ENCODE measurements at places on chromosomes 2 and 18. TPM values are rescaled to one million over a fixed set of nuclear protein-coding genes. Genes with fewer than 3 reads are reported as not detected.
A peak's percentile ranks its signal among the peaks of the same experiment; 100 is the strongest.

PTPRN gene
- polyA plus RNA-seq: 145 TPM

SKOR2 gene
- polyA plus RNA-seq: not detected

ACVR1 gene
- polyA plus RNA-seq: 14.2 TPM

GPR75 gene
- polyA plus RNA-seq: 2.2 TPM

CD226 gene
- polyA plus RNA-seq: 0.12 TPM

TEKT4 gene
- not detected for polyA plus RNA-seq

GPR155 gene
- polyA plus RNA-seq: 2.8 TPM

AFF3 gene
- polyA plus RNA-seq: 3.1 TPM

VIT gene
- polyA plus RNA-seq: 0.20 TPM

LBX2 gene
- 2.5 TPM for polyA plus RNA-seq

AQP12B gene
- polyA plus RNA-seq: 0.19 TPM

CERKL gene
- polyA plus RNA-seq: 2.2 TPM

COL5A2 gene
- 5.1 TPM for polyA plus RNA-seq

AOX1 gene
- 0.44 TPM for polyA plus RNA-seq

LAMA3 gene
- 1.8 TPM for polyA plus RNA-seq

ALPP gene
- not detected for polyA plus RNA-seq

EMILIN1 gene
- 6.2 TPM for polyA plus RNA-seq

FKBP1B gene
- polyA plus RNA-seq: 22.8 TPM

TACR1 gene
- polyA plus RNA-seq: 0.32 TPM

ANKRD53 gene
- 5.7 TPM for polyA plus RNA-seq

- DNase-seq: no peak
Observed at GRCh38 chr2:134207589-134208209, 46.2 kb upstream of the MGAT5 start.

DNA sequence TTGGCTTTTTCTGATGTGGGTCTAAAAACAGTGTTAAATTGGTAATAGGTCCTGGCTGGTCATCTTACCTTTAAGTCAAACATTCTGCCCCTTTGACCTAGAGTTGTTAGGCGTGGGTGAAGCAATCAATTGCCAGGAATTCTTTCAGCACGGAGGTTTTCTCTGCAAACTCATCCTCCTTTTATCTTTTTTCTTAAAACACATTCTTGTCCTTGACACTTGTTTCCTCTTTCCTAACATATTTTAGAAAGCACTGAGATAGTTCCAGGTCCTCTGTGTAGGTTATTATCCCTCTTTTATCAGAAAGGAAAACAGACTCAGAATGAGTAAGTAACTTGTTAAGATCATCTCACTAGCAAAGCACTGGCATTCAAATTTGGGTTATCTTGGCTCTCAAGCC lies 18.6 kb upstream of the AP1S3 start:
- no peak for DNase-seq

GRCh38 chr2:128621074-128621473 lies 302.4 kb upstream of the HS6ST1 start:
- no peak for DNase-seq

DNA sequence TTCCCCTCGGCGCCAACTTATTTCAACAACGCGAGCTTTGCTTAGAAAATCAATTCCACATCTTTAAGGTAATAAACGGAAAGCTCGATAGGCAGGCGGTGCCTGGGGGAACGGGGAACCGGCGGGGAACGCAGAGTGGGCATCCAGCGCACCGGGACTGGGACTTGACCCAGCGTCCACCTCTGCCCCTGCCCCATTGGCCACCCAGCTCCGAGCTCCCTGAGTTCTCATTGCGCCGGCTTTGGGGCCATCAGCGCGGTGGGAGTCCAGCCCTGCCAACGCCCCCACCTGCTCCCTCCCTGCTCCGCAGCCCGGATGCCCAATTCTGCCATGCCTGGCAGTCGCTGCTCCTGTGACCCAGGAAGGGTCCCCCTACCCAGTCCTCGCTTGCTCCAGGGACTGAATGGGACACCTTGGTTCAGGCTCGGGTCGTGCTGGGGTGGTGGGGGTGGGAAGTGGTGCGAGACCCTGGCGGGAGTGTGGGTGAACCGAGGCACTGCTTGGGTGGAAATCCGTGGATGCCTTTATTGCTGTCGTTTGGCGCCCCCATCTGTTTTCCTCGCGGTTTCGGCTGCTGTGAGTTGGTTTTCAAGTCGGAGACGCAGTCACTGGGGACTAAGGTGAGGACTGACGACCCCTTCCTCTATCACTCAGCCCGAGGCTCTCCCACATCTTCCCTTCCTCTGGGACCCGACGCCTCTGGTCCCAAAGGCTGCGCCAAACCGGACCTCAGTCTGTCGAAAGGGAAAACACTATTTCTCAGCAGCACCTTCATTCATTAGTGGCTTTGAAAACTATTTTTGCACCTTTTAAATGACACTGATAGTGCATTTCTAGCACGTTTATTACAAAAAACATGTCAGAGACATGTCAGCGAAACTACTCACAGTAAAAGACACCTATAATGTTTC lies 2.4 kb upstream of the EVX2 start:
- DNase-seq: peak; percentile 75

- DNase-seq: peak; percentile 52
Observed at GRCh38 chr18:49921318-49921985, 108.1 kb upstream of the ACAA2 start.

DNA sequence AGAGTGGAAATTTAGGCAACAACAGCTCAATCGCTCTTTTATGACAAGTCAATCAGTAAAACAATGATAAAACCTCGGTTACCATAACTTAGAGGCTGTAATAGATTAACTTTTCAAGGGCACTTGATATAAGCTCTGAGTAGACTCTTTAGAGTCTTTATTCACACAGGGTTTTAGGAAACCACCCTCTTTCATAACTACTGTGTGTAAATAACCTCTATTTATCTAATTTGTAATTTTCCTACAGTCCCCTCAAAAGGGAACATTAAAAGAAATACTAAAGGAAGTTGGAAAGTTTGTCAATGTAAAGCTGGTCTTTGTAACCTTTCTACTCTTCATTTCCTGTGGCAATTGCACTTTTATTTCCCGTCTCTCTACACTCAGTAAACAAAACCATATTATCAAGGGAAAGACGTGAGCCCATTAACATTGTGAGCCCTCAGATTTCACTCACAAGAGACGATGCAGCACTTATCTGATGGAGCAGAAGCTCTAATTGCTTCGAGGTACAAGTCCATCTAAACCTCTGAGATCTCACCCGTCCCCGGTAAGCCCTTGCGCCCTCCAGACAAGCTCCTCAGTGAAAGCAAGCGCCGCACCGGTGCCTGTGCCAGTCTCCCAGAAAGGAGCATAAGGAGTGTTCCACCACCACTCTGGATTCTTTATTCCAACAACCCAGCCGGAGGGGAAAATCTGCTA lies 1.1 kb upstream of the HOXD1 start:
- DNase-seq: peak; percentile 29

GRCh38 chr18:46732201-46732600 lies 24.7 kb downstream of the ST8SIA5 start:
- no peak for DNase-seq

DNA sequence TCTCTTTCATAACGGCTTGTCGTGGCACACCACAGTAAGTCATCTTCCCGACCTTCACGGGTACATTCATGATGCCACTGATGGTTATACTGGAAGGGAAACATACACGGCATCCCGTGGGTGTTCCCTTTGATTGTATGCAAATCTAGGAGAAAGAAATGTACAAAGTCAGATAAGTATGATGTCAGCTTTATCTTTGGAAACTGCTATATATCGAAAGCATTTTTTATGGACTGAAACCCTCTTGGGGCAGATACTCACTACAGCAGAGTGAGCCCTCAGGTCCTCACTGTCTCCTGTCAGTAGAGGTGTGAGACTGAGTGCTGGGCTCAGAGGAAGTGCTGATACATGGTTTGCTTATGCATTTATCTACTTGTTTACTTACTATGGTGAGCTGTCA lies 20.4 kb downstream of the PLA2R1 start:
- DNase-seq: no peak

DNA sequence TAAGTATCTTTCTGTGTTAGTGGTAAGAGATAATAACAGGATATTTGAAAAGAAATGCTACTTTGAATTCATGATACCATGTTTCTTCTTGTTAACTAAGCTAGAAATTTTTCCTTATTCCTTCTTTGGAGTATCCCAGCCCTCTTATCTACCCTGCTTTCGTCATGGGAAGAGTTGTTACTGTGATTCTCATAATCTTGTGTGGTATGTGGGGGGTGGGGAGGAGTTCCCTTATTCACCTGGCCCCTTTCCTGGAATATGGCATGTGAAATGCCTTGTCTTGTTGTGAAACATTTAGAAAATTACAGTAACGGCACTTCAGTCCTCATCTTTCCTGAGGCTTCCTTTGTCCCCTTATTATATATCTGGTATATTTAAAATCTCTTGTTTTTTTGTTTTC lies 129.9 kb downstream of the NCOA1 start:
- DNase-seq: no peak

DNA sequence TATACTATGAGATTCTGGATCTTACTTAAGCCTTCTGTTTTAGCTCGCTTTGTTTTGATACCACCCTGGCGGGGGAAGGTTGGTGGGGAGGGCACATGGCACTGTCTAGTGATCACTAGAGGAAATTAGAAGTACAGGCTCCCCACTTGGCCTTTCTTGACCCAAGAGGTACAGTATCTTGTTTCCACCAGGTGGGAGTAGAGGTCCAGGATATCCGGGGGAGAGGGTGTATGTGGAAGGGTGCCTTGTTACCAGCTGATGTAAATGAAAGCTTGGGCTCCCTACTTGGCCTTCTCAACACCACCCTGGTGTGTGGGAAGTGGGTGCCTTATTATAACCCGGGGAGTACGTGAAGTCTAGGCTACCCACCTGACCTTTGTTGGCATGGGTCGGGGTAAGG lies 7.5 kb downstream of the GALNT1 start:
- no peak for DNase-seq

GRCh38 chr2:11144077-11144737 lies 11.1 kb upstream of the SLC66A3 start:
- DNase-seq: no peak

- DNase-seq: peak; percentile 39
Observed at GRCh38 chr2:46275995-46276394, 21.2 kb upstream of the EPAS1 start.

- DNase-seq: no peak
Observed at GRCh38 chr2:27915874-27916273, 25.3 kb downstream of the BABAM2 start.

GRCh38 chr18:44759925-44760342 lies 79.2 kb downstream of the SETBP1 start:
- no peak for DNase-seq

DNA sequence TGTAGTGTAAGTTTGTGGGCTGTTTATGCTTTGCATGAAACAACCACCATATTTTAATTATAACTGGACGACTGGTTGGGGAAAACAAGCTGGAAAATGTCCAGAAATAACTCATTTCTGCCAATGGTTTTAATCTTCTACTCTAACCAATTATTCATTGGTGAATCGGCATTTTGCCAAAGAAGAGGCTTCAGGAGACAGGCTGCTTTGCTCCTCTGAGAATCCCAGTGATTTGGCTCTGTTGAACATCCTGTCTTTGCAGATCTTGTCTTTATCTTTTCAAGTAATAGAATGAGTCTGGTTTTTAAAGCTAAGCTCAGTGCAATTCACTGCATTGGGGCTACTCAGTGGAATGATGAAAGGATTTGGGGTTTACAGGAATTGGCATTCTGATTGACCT lies 109.6 kb downstream of the APOB start:
- DNase-seq: no peak

DNA sequence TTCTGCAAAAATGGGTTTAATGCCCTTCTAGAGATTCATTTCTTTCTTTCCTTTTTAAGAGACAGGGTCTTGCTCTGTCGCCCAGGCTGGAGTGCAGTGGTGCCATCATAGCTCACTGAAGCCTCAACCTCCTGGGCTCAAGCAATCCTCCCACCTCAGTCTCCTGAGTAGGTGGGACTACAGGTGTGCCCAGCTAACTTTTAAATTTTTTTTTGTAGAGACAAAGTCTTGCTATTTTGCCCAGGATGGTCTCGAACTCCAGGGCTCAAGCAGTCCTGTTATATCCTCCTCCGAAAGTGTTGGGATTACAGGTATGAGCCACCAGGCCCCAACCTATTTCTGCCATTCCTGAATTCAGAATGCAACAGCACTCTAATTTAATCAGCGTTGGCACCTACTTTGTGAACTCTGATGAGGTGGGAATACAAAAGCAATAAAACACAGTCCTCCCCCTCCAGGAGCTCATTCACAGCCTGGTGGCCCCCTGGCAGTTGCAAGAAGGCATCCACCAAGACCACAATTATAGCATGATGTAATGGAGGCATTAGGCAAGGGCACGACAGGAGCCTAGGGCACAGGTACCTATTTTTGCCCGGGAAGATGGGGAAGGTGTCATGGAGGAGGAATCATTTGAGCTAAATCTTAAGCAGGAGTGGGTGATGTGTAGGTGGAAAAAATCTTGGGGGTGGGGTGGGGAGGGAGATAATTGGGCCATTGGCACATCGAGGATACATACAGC lies 5.1 kb downstream of the RHOB start:
- DNase-seq: no peak

DNA sequence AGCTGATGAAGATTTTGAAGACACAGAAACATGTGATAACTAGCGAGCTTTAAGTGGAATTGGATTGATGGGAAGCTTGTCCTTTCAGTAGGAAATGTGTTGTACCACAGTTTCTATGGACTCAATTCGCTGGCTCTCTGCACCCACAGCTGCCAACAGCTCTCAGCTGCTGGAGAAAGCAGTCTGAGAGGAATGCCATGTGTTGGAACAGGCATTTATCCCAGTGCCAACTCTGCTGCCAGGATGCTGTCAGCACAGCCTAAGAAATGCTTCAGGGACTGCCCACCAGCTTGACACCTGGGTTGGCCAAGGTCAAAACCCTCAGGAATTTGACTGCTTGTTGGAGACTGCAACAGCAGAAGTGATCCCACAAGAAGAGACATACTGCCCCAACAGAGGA lies 193.0 kb upstream of the THSD7B start:
- DNase-seq: peak; percentile 92

GRCh38 chr18:58592223-58593214 lies 36.4 kb downstream of the ALPK2 start:
- DNase-seq: no peak

DNA sequence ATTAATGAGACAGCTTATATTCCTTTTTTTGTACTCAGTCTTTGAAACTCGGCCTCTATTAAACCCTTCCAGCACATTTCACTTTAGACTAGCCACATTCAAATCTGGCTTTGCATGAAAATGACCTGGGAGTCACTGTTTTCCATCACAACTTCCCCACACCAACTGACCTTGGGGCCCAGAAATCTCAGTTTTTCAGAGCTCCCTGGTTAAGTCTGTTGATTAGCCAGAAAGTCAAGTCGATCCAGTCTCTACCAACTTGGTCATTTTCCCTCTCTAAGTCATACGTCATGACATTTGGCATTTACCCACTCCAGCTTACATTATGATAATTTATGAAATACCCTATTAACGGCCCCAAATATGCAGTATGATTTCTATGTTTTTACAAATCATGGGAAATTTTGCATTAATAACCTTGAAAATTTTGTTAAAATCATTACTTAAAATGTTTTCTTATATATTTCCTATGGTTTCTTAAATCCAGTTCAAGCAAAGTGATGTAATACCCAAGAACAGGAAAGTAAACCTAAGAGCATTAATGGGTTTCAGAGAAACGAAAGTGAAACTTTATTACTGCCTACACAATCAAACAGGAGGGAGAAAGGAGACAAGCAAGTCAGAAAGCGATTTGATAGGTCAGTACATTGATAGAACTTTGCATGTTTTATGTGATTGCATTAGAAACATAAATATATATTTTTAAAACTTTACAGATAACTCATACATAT lies 77.1 kb downstream of the SPATS2L start:
- DNase-seq: no peak

All from brain (organoid and tissue), 16 donors.